Iris pigment epithelial cell (primary cell): ENCODE measurements at places on chromosomes 3 and 15.

DNA sequence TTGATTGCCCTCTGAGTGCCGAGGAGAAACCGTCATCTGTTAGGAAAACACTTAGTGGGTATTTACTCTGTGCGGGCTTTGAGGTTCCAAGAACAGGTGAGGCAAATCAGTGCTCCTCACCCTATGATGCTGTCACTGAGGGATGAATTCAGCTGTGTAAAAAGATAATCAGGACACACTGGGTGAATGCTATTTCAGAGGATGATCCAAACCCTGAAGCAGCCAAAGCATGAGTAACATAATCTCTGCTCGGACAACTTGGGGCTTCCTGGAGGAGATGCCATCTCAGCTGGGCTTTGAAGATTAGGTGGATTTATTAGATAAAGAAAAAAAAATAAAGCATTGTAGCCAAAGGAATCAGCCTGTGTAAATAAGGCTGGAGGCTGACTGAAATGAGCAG is 10.5 kb upstream of the GADL1 start:
- peak; percentile 28 for DNase-seq

DNA sequence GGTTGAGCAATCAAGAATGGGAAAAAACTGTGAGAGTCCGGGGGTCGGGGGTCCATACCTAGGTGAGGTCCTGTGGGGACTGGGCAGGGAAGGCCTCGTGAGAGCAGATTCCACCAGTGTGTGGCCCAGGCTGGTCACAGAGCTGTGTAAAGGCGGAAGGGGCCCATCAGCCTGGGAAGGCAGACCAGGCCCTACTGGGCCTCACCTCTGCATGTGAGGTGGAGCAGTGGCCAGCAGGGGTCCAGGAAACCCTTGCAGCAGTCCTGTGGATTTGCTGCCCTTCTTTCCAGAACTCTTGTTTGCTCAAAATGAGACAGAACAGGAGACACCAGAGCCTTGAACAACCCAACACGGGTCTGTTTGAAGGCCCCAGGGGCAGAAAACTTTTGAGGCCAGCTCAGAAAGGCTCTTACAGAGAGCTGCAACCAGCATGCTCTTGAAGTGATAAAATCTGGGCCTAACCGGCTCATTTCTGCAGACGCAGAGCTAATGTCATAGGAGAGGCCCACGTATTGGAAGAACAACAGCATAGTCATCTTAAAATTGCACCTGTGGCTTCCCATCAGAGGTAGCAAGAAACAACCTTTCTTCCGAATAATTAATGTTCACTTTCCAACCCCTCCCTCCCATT is 30.3 kb upstream of the HHATL start:
- DNase-seq = no peak

- DNase-seq = no peak
These were observed 5.0 kb downstream of the MEX3B start for GRCh38 chr15:82040862-82041261.

DNA sequence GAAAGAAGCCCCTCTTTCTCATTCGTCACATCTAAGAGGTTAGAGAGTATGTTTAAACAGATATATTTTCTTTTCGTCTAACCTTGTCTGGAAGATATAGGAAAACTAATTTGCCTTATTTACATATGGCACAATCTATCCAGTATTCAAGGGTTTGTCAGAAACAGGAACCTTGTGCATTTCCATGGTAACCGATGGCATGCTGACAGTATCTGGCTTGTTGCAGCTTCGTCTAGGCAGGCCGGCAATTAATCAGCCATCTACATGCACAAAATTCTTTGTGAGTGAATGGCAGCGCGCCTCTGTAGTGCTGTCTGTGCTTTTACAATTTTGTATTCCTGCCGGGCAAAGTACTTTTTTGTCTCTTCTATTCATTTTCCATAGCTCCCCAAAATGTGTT is 294.0 kb upstream of the SOX2 start:
- peak; percentile 2 for DNase-seq

- DNase-seq = no peak
These were observed 234.6 kb downstream of the EBLN2 start for GRCh38 chr3:73295876-73296635.

- DNase-seq = no peak
These were observed 58.9 kb downstream of the TLE3 start for GRCh38 chr15:70038730-70039392.

- DNase-seq = peak; percentile 47
These were observed 101.6 kb upstream of the NR2E3 start for GRCh38 chr15:71708741-71709140.

DNA sequence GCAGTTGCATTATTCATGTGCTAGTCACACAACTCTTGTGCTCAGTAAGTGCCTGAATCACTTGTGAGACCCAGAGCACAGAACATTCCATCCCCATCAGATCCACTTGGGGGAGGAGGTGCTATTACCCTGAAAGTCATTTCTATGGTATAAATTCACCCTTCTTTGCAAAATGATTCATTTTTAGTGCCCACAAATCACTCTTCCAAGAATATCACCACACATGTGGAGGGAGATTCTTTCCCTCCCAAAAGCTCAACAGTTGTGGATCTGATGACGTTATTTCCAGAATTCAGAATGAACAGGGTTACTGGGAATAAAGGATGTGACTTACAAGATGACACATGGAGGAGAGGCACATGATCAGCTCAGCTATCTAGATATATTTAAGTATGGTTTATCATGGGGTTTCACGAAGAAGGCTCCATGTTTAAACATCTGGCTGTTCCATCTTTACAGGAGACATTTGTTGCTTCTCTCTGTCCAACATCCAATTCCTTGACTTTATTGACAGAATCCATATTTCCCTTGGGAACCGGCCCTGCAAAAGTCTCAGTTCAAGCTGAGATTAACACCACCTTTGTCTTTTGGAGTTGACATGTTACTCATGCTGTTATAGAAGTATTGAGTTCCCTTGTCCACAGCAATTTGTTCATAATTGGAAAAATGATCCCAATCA is 214.2 kb upstream of the PROK2 start:
- peak; percentile 73 for DNase-seq

GRCh38 chr15:62940093-62940754 is 102.3 kb upstream of the TPM1 start:
- no peak for DNase-seq

- DNase-seq = no peak
These were observed 949.0 kb downstream of the EPHA3 start for GRCh38 chr3:90056281-90057032.

DNA sequence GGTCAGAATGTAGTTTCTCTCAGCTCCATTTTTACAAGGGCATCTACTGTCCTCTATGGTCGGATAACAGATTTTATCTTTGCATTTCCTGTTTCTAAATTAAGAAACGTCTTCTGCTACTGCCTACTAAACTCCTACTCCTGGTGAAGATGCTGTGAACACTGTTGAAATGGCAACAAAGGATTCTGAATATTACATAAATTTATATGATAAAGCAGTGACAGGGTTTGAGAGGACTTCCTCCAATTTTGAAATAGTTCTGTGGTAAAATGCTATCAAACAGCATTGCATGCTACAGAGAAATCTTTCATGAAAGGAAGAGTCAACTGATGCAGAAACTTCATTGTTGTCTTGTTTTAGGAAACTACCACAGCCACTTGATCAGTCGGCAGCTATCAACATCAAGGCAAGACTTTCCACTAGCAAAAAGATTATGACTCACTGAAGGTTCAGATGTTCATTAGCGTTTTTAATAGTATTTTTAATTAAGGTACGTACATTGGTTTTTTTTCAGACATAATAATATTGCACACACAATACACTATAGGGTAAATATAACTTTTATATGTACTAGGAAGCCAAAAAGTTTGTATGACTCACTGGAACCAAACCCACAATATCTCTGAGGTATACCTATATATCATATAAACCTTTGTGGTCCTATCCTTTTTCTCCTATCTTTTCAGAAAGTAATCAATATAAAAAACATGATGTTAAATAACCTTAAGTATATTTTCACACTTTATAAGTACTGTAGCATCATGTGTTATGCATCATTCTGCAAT is 156.1 kb downstream of the STAG1 start:
- peak; percentile 7 for DNase-seq

- no peak for DNase-seq
These were observed 341.4 kb downstream of the OTOL1 start for GRCh38 chr3:161838021-161838420.

DNA sequence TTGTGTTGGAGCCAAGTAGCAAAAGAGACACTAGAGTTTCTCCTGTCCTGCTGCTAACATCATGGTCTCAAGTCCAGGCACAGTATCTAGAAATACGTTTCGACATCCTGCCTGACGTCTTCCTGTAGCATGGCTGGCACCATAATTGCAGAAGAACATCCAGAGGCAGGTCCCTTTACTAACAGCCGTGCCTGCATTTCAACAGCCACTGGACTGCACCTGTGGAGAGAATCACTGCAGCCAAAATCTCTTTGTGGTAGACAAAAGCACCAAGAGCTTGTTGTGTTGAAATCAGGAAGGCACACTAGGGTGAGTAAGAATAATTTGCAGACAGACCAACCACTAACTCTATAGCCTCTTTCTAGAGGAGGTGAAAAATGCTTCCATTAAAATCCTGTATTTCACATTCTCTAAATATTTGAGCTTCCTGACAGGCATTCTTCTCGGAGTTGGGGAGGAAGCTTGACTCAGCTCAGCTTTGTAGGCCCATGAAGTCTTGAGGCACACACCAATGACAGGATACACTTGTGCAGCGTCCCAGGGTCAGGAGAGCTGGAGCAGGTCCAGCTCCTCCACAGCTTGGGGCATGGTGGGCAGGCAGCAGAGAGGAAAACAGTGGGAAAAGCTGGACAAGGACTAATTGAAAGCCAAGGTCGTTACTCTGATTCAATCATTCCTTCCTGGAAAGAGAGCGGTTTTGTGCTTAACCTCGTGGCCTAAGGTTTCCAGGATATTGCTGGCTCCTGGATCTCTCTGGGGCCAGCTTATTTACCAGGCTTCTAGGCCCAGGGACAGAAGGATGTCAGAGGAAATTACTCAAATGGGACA is 244.9 kb downstream of the FAM43A start:
- DNase-seq = peak; percentile 83

DNA sequence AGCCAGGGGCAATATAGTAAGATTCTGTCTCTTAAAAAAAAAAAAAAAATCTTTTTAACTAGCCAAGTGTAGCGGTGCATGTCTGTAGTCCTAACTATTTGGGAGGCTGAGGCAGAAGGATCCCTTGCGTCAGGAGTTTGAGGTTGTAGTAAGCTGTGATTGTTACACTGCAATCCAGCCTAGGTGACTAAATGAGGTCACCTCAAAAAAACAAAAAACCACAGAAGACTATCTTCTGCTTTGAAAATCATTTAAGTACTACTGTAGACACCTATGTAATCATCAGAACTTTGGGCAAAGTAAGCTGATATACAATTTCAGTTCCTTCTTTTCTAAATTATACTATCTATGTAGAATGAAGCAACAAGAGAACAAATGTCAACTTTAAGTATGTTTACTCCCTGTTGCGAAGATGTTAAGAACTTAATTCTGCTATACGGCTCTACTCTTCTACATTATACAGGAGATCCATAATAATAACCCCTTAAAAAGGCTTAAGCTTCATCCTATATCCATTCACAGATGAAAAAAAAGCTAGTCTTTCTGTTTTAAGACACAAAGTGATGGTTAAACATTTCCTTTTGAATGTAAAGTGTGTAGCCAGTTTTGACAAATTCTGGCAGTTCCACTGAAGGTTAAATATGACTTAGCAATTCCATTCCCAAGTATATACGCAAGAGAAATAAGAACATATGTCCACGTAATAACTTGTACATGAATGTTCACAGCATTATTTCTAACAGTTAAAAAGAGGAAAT is 15.2 kb downstream of the DAZL start:
- no peak for DNase-seq

DNA sequence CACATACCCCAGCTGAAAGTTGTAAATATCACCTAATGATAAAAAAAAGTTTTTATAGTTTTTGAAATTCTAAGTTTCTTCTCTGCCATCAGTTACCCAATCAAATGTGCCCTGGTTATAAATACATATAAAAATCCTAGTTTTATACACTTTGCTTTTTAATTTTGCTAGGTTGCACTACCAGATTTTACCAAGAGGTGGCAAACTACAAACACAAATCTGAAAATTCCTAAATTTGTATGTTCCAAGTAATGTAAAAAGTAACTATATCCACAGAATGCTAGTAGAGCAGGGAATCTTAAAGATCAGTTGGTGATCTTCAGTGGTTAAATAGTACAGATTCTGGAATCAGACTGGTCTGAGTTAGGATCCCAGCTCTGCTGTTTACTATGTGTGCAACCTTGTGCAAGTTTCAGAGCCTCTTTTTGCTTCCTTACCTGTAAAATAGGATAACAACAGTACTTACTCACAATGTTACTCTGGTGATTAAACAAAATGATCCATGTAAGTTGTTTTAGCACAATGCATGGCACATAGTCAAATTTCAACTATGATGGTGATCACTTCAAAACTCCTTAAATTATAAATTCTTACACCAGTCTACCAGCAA is 11.0 kb downstream of the TRPM7 start:
- DNase-seq = peak; percentile 50

- DNase-seq = no peak
These were observed 25.0 kb downstream of the LIPH start for GRCh38 chr3:185527364-185527763.

- no peak for DNase-seq
These were observed 1.4 kb downstream of the MGLL start for GRCh38 chr3:127820826-127821313.

DNA sequence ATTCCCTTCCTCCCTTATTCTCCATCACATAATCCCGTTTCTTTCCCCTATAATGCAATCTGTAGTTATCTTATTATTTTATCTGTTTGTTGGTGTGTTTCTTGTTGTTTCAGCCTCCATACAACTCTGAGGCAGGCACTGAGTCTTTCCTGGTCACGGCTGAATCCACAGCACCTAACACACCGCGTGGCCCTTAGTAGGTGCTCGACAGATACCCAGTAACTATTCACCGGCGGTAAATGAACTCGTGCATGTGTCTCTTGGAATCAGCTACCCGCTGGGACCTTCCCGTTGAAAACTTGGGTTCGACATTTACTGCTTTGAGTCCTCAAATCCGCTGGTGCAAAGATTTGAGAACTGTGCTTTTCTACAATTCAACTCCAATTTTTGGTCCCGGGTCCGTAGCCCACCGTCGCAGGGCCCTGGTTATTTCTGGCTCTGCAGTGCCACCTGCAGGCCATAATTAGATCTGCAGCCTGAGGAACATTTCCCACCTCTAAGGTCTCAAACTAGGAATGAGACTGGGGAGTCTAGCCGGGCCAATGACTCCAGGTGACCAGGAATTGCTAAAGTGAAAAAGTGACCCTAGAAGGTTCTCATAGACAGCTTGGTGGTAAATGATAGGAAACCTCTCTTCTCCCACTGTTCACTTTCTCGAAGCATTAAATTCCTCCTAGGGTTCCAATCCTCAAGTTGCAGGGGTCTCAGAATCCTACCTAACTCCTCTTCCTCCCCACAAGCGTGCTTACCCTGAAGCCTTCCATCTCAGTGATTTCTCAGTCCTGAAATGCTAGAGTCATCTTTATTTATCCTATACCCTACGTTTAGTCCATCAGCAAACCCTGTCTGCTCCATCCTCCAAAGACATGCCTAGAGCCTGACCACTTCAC is 40.0 kb upstream of the TRH start:
- DNase-seq = peak; percentile 8

GRCh38 chr3:19972054-19972453 is 25.2 kb downstream of the RAB5A start:
- DNase-seq = peak; percentile 49
